ENCODE measurements at places on chromosomes 12 and 14.

DNA sequence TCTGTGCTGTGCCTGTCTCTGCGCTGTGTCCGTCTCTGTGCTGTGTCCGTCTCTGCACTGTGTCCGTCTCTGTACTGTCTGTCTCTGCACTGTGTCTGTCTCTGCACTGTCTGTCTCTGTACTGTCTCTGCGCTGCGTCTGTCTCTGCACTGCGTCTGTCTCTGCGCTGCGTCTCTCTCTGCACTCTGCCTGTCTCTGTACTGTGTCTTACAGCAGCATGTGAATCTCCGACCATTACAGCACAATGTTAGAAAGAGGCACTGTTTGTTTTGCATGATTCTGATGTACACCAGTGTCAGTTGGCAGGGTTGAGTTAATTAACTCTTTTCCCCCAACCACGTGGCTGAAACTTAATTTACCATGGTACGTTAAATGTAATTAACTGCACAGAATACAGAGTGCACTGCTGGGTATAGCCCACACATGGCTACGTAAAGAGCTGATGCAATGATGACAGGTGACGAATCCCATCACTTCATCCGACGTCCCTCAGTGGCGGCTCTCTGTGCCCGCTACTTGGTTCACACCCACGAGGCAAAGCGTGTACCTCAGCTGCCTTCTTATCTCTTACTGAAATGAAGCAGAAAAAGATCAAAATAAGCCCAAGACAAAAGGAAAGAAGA is 127.7 kb upstream of the SFSWAP start:
- no peak for DNase-seq

DNA sequence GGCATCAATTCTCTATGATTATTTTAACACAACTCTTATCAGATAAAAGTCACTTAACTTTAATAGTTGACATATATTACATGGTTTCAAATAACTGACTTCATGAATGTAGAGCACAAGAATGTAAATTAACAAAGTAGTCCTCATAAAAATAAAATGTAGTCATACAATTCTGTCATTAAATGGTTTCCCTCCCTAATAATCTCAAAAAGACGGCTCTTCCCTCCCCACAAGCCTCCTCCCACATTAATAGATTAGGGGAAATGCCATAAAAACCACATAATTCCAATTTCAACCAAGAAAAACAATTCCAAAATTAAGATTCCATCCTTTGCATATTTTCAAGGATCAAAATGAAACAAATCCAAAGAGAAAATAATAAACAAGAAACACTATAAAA is 36.7 kb downstream of the SPTLC2 start:
- DNase-seq: no peak

DNA sequence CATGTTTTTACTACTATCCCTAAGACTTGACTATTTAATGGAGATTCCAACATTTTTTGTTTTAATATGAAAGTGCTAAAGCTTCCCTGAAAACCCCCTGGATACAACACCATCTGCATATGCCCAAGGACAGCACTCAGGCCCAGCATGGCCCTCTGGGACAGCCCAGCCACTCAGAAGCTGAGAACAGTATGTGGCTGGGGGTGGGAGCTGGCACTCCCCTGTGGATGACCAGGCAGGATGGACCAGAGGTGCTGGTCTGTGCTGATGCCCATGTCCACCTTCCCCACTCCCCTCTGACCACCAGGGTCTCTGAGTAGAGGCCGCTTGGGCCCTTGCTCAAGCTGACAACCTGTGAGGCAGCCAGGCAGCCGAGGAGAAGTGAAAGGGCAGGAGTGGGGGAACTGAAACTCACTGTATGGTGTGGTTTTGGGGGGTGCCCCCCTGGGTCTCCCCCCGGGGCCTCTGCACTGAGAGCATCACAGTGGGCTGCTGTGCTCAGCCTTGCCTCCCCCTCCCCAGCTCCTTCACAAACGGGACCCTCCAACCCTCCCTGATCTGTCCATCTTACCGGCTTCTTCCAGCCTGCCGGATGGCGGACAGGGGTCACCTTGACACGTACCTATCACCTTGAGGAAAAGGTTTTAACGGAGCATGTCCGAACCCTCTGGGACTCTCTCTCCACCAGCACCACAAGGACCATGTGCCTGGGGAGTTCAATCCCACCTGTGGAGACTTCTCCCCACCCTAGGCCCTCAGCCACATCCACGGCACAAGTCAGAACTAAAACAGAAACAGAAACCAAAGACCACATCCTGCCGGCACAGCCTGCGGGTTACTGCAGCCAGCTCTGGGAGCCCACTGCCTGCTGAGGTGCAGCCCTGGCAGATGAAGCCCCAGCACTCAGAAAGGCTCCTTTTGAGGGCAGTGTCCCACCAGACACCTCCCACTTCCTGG is at the start of gene TMEM229B:
Gene TMEM229B (minus strand): TSS at position 785 of the 957 bp plus-strand sequence. CDS start 14,798 bp downstream, outside the sequence.
- DNase-seq: no peak

- DNase-seq: peak; percentile 73
Observed at GRCh38 chr12:71183018-71183417, 25.2 kb upstream of the TSPAN8 start.

DNA sequence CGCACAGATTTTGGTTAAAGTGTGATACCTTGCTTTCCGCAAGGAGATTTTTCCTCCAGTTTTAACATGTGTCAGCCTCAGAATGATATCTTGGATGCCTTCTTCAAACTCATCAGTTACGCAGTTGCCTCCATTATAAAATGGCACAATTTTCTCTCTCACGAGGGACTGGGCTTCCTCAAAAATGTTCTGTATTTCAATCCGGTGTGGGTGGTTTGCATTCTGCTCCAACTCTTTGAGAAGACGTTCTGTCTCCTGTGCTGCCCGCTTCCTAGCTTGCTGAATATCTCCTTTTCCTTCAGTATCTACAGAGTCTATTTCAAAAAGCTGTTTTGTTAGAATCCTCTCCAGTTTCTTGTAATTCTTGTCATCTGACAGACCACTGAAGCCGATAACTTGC is 1.8 kb downstream of the BAG5 start:
- DNase-seq: no peak

DNA sequence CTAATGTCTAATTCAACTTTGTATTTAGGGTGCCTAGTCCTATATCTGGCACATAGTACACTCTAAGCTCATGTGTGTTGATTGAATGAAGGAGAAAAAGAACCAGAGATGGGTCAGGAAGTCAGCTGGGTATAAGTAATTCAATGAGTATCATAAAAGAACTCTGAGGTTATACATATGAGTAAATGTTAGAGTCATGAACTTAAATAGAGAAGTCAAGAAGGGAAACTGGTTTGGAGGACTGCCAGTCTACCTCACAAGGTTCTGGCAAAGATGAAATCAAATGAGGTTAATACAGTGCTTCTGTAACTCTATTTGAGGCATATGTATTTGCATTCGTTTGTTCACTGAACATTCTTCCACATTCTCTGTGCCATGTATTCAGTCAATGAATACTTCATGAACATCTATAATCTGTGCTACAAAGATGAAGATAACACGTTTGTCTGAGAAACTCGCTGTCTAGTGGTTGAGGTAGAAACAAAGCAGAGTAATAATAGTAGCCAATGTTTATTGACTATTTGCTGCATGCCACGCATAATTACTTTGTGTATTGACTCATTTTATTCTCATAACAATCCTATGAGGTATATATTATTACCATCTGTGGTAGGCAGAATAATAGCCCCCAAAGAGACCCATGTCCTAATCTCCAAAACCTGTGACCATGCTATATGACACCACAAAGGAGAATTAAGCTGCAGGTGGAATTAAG is 88.9 kb downstream of the PTGER2 start:
- peak; percentile 34 for DNase-seq

- DNase-seq: no peak
Observed at GRCh38 chr14:97361181-97361580, 564.0 kb downstream of the VRK1 start.

- peak; percentile 59 for DNase-seq
Observed at GRCh38 chr12:116882742-116883141, 1.5 kb upstream of the HRK start.

- no peak for DNase-seq
Observed at GRCh38 chr12:15495746-15496145, 173.4 kb downstream of the PTPRO start.

GRCh38 chr14:28088125-28088524 is 678.5 kb upstream of the FOXG1 start:
- no peak for DNase-seq

DNA sequence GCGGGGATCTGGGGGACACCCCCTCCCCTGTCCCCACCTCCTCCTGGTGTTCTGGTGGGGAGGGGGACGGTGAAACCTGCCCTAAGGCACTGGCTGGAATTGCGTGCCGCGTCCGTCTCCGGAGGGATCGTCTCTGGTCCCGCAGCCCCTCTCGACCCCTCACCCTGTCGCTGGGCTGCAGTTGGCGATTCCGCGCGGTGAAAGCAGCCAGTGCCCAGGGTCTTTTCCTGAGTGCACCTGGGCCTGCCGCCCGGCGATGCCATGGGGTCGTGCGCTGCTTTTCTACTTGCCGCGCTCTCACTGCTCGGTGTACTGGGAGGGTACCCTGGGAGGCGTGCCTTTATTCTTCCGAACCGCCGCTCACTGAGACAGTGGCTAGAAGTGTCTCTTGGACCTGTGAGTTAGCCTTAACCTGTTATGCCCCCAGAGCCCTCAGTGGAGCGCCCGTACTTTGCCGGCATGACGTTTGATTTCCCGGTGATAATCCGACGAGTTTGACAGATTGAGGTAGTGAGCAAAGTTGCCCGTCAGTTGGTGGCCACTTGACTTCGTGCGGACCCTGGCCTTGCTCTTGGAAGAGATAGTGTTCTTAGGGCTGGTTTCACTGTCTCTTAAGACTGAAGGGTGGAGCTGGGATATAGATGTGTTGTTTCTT is 788 bp downstream of the SFSWAP start:
- no peak for DNase-seq

- peak; percentile 22 for DNase-seq
Observed at GRCh38 chr12:94254270-94254669, 105.9 kb downstream of the PLXNC1 start.

GRCh38 chr14:86299994-86300393 is 770.0 kb downstream of the FLRT2 start:
- no peak for DNase-seq

GRCh38 chr14:95668235-95668772 is 17.9 kb upstream of the TCL1B start:
- DNase-seq: no peak

- DNase-seq: peak; percentile 25
Observed at GRCh38 chr12:102527171-102527720, 46.9 kb upstream of the IGF1 start.

- DNase-seq: peak; percentile 81
Observed at GRCh38 chr12:124625867-124626675, 58.7 kb upstream of the NCOR2 start.

- DNase-seq: no peak
Observed at GRCh38 chr12:17204289-17205054, 598.5 kb upstream of the LMO3 start.

GRCh38 chr12:96136725-96137378 is 57.3 kb upstream of the ELK3 start:
- DNase-seq: no peak

DNA sequence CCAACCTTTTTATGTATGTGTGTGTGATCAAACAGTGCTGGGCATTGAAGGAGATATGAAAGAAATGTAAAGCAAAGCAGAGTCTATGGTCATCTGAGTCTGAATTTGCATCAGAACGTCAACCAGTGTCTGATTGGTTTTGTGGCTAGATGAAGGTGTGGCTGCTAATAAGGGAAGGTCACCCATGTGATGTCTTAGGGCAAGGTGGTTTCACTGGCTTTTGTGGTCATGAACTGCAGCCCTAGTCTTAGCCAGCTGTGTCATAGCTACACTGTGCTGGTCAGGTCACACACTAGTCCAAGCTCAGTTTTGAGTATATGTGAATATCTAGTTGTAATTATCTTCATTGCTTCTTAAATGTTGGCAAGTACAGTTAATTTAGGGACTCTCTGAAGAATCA is 105.8 kb downstream of the TGFB3 start:
- no peak for DNase-seq

- DNase-seq: peak; percentile 25
Observed at GRCh38 chr12:41531147-41531829, 343.2 kb downstream of the PDZRN4 start.

GRCh38 chr14:45112896-45113781 is 21.1 kb downstream of the FKBP3 start:
- peak; percentile 14 for DNase-seq

DNA sequence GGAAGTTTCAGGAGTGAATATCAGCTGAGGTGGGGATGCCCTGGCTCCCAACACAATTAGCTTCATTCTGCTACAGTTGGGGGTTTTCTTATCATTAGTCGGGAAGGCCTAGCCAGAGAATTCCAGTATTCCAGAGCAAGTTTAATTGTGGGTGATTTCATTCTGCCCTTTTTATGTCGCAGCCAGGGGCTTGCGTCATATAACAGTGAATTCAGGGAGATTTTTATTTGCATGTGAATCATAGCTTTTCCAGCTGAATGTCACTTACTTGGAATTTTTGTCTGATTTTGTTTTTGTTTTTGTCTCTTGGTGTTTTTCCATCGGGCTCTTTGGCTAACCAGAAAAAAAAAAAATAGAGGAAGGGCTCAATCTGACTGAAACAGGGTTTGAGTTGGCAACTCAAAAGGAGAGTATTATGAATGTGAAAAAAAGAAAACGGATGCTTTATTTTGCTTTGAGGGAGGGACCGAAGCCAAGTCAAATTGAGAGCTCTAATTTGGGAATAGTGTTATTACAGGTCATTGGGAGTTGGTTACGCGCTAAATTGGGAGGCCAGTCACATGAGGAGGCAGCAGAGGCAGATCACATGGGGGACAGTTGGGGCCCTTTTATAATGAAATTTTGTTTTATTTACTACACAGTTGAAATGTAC is 119.4 kb downstream of the SAMD4A start:
- DNase-seq: peak; percentile 95

GRCh38 chr12:33472299-33472698 is 32.7 kb upstream of the SYT10 start:
- DNase-seq: no peak

- peak; percentile 42 for DNase-seq
Observed at GRCh38 chr12:104975587-104976343, 10.4 kb upstream of the NOPCHAP1 start.

DNA sequence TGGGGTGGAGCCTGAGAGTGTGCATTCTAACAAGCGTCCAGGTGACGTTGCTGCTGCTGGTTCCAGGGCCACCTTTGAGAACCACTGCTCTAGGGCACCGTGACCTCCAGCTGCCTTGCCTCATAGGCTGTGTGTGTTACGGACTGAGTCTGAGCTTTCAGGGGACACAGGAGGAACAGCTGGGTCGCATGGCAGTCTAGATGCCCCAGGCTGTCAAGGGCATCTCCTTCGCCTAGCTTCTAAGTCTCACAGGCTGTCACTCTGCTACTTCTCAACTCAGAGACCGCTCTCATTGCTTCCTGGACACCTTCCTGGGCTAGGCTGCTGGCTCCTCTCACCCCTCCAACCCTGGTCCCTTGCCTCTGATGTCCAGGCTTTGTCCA is 965 bp downstream of the KRT73 start:
- DNase-seq: no peak

GRCh38 chr12:3292677-3293412 is 198.2 kb upstream of the PRMT8 start:
- no peak for DNase-seq

GRCh38 chr14:98941481-98941880 is 330.5 kb downstream of the BCL11B start:
- DNase-seq: no peak

DNA sequence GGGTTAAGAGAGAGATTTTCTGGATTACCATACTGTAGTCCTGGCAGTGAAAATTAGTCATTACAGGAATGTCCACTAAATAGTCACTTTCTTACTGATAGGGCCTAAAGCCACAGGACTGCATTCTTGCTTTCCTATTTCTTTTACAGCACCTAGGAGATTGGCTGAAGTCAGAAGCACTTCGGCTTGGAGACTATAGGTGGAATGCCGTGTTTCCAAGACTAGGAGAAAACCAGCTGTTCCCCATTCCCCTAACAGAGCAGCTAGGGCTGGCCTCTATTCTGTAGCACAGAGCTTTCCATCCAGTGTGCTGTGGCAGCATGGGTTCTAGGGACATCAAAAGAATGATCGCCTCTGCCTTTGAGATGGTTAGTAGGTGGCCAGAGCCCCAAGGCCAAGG is 15.1 kb downstream of the PIGH start:
- DNase-seq: no peak
